ENCODE measurements at places on chromosomes 5 and 9.

DNA sequence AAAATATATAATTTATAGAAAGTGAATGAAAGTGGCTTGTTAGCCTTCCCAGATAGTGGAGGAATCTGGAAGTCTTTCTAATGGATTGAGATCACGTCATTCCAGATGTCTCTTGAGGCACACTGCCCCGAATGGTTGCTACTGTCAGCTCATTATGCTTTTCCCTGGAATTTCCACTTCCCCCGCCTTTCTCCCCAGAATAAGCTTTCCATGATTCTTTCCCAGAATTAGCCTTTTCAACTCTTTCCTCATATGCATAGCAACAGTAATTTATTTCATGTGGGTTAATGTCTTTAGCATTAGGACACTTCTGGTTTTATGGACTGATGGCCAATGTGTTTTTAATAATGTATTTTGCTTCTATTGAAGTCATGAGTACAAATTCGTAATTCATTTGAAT is 81.5 kb downstream of the PALM2AKAP2 start:
- no peak for DNase-seq

GRCh38 chr5:80093796-80094195 is 58.6 kb downstream of the THBS4 start:
- DNase-seq, result no peak

DNA sequence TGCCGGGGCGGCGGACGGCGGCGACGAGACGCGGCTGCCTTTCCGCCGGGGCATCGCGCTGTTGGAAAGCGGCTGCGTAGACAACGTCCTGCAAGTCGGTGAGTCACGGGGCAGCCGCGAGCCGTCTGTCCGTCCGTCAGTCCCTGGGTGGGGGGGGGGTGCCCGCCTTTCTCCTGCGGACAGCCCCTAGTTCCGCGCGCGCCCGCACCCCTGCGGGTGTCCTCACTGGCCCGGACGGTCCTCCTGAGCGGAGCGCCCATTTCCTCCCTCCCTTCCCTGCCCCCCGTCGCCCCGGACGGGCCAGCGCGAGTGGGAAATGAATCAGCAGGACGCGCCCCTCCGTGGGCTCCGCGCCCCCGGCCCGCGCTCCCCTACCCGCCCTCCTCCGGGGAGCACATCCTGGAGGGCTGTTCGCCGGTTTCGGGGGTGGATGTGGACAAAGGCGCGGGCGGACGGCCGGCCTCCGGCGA is 828 bp downstream of the ZSWIM6 start:
- DNase-seq, result no peak

DNA sequence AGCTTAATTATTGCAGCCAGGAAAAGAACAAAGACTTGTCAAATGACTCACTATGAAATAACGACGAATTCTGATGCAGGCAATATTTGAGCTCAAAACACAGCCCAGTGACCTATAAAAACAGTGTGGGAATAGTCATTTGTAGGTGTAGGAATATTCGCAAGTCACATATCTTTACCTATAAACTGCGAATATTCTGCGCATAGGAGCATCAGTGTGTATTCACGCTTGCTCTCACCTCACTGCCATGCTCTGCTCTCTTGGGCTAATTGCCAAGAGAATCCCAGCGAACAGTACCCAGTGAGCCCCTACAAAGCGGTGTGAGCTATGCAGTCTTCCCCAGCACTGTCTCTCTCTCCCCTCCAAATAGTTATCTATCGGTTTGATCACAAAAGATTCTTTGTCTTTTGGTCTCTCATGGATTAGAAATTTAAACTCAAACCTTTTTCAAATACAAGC is 74.2 kb downstream of the ST8SIA4 start:
- no peak for DNase-seq

DNA sequence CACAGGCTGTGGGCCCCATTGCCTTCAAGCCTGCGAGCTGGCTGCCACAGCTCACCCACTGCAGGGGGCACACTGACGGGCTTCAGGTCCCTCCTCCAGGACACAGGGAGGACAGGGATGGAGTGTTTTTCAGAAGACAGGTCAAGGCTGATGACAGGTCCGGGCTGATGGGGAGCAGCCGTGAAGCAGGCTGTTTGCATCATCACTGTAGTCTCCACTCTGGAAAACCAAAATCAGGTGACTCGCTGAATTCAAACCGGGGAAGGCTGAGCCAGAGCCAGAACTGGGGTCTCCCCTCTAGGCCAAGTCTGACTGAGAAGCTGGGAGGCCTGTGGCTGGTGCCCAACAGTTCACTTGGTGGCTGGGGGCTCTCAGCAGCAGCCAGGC is 48.5 kb downstream of the OLFM1 start:
- DNase-seq, result no peak

- DNase-seq, result no peak
Measured at GRCh38 chr5:137582218-137582617, 83.1 kb upstream of the SPOCK1 start.

DNA sequence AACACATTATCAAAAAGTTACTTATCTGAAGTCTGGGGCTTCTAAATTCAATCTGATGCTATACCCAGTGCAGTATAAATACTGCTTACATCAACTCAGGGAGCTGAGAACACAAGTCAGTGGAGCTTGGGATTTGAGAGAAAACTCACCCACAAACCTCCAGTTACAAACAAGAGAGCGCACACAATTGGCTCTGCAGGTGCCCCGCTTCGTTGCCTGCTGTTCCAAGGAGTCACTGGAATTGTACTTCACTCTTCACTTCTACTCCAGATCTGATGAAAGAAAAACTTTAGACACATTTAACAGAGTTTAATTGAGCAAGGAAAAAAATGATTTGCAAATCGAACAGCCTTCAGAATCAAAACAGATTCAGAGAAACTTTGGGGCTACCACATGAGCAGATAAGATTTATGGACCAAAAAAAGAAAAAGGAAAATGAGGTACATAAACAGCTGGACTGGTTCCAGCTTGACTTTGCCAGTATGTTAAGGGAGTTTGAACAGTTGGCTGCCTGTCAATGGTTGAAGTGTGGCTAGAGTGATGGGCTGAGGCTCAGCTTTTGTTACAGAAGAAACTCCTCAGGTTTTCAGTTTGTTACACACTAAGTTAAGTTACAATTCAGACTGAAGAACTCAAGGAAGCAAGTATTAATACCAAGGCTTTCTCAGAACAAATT is 156.6 kb downstream of the AOPEP start:
- no peak for DNase-seq

DNA sequence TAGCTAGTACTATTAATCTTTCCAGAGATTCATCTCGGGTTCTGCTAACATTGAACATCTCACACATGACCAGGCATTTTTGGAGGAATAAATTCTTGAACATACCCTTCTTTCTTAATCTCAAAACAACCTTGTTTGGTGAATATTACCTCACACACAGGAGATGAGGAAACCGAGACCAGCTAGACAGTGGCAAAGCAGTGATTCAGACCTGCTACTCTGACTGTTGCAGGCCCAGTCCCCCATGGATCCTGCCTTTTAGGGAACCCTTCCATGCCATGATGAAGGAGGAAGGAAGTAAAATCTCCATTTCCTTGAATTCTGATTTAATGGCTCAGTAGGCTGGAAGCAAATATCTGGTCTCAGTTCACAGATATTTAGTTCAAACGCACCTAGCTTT is 2.6 kb downstream of the PCSK5 start:
- DNase-seq, result no peak

GRCh38 chr5:180668835-180669596 is 19.6 kb upstream of the FLT4 start:
- DNase-seq, result no peak

GRCh38 chr9:19682397-19682796 is 106.4 kb downstream of the SLC24A2 start:
- no peak for DNase-seq

GRCh38 chr5:146368137-146368536 is 29.5 kb downstream of the POU4F3 start:
- DNase-seq, result no peak

DNA sequence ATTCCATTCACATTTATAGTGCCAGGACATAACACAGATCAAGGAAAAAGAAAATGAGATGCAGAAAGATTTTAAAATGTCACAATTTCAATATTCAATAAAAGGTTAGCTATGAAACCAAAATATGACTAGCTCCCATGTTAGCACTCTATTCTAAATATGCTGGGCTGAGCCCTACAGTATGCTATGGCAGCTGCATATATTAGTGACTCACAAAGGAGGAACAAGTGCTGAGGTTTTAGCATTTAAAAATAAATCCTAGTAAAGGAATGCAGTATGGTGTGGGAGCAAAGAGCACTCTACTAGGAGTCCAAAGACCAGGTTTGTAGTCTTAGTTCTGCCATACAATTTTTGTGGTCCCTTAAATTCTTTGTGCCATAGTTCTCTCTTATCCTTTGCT is 118.4 kb downstream of the OXCT1 start:
- DNase-seq, result no peak

DNA sequence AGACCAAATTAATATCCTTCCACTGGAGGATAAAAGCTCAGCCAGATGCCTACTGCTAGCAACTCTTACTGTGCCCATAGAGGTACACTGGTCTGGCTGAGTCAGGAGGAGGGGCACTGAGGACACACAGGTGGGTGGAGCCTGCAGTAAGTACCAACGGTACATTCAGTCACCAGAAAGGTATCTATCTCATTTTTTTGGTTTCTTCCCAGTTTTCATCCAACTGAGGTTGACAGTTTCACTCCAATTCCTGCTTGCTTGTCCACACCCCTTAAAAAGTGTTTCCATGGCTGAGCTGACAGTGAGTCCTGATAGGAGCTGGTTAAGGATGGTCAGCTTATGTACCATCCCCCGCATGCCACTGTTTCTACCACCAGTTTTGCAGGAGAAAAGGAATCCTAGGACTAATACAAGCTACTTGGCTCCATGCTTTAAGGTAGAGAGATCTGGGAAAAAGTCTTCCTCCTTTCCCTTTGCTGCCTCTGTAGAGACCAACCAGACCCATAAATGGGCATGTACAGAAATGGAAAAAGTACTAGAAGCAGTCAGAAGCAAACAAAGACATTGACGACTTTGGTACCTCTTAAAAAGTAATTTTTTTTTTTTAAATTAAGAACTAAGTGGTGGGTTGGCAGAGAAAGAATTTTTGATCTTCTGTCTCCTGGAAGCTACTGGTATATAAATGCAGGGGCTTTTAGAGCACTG is 3.2 kb downstream of the ELL2 start:
- DNase-seq, result no peak

DNA sequence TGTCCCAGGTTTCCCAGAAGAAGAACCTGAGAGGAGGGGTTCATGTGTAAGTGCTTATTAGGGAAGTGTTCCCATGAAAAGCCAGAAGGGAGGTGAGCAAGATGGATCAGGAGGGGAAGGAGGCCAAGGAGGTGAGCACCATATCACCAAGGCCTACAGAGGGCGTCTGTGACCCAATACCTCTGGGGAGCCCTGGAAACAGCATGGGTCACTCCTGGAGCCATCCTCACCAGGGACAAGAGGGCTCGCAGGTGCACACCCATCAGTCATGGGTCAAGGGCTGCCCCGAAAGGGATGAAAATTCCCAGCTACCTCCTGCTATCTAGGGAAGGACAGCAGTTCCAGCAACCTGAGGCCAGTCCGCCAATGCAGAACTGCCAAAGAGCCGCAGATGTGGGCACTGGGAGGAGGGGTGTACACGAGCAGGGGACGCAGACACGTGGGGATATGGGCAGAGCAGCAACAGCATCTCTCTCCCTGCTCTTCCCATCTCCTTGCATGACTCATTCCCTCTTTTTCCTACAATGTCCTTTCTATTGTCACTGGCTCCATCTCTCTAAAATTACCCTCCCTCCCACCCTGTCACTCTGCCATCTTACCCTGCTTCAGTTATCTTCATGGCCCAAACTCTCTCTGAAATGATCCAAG is 167.6 kb upstream of the FSTL4 start:
- no peak for DNase-seq

DNA sequence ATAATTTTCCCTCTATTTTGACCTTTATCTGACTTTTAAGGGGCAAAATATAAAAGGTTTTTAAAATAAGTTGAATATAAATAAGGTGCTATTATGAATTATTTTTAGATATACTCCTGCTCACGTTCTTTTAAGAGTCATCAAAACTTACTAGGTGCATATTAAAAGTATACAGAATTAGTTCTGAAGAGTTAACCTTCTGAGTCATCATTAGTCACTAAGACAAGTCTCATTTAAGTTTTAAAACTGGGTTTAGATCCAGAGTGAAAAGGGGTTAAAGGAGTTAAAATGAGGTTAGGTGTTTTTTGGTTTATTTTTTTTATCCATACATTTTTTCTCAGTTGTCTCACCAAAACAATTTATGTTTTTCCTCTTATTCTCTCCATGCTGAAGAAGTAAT is 41.7 kb downstream of the SMIM15 start:
- no peak for DNase-seq

GRCh38 chr9:114559830-114560513 is 27.6 kb upstream of the ATP6V1G1 start:
- no peak for DNase-seq

DNA sequence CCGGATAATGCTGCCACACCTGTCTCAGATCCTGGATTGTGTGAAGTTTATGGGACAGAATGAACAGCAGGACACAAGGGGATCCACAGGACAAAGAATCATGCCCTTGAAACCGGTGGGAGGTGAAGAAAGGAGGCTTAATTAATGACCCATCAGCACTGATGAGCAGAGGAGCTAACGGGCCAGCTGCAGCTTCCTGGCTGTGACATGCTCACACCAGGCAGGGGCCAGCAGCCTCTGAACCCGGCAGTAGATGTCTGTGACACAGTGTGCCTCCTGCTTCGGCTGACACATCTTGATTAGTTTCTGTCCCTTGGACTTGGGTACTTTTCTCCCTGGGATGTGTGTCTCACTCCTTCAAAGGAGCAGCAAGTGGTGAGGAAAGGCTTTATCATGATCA is 328.8 kb upstream of the BRINP1 start:
- DNase-seq, result no peak

DNA sequence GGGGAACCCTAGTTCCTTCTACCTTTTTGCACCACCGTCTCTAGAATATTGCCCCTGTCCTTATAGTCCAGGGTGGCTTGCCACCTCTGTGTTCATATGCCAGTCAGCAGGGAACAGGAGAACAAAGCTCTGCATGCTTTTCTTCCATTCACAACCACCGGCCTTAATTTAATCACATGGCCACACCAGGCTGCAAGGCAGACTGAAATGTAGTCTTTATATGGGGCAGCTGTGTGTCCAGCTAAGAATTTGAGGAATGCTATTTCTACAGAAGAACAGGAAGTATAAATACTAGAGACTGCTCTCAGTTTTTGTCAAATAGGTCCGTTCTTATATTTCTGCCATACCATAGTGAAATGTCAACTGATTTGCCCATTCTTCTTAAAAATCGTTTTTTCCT is 5.8 kb downstream of the C5orf22 start:
- DNase-seq, result no peak

DNA sequence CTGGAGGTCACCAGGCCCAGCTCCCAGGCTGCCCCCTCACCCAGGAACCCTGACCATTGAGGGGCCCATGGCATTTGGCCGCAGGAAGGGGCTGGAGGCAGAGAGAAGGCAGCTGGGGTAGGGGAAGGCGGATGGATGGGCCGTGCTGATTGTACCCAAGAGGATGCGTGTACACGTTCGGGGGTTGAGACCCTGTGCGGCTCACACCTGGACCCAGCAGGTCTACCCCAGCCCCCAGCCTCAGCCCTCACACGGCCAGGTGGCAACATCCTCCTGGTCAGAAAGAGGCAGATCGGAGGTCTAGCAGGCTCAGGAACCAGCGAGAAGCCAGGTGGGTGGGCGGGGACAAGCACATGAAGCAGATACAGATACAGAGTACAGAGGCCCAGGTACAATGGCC is 33.7 kb downstream of the NACC2 start:
- DNase-seq, result no peak

- no peak for DNase-seq
Measured at GRCh38 chr5:94793113-94793815, 174.8 kb downstream of the SLF1 start.
